Right ventricle myocardium inferior (tissue), 1 donor: ENCODE measurements at places on chromosomes 5 and 9. TPM values are rescaled to one million over a fixed set of nuclear protein-coding genes. Genes with fewer than 3 reads are reported as not detected.

DNA sequence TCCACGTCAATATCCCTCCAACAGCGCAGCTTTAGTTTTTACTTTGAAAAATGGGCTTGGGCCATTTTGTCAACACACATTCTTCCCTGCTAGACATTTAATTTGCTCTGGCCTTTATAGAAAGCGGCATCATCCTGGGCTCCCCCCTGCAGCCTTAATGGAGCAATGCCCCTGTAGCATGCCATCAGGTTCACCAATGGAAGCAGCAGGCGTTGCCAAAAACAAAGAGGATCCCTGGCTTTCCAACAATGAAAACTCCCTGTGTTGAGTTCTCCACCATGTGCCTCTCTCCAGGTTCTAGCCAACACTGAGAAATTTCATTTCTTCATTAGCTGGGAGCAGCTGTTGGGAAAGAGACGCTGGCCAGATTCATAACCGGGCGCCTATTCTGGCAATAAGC is 139.5 kb downstream of the ZNF622 start:
- no peak for DNase-seq

- DNase-seq: peak; percentile 73
These were observed 75.8 kb upstream of the SARDH start for GRCh38 chr9:133813749-133814585.

Gene SMIM27
- total RNA-seq: 12.5 TPM

Gene SGCD
- total RNA-seq: 75.2 TPM

Gene CER1
- total RNA-seq: not detected
